Activated T-cell treated with anti-CD3 and anti-CD28 coated beads, Interleukin-2, amount 50 U/mL, for 24 hours (primary cell): ENCODE measurements at places on chromosomes 13 and 19.

DNA sequence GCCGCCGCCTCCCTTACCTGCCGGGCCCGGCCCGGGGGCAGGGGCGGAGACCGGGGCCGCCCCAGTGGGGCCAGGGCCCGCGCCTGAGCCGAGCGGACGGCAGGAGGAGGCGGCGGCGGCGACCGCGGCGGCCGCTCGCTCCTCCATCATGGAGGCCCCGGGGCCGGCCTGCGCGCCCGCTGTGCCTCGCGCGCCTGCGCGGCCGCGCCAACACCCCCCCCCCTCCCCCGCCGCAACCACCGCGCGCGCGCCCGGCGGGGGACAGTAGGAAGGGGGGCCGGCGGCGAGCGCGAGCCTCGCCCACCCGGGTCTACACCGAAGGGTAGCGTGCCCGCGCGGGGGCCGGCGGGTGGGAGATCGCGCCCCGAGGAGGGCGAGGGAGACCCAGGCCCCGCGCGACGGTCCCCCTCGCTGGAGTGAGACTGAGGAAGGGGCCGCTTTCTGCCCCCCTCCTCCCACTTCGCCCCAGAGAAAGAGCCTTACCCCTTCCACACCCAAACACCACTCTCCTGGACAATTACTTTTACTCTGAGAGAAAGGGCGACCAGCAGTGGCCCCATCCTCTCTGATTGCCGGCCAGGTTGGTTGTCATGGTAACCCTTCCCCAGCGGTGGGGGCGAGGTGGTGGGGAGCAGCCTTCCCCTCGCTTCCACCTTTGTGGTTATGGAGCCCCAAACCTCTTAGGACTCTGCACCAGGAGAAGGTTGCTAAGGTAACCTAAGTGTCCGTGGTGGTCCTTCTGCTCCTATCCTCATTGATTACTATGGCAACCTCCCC lies at the start of gene STRN4:
STRN4 (minus strand) TSS at position 170 of the 777 bp plus-strand sequence; CDS start at position 150, 20 bp downstream.
- peaks cover 53% of the 10 kb centered on the region for H3K36me3 ChIP-seq
- peaks cover 48% of the 10 kb centered on the region for H3K4me1 ChIP-seq
- H3K4me3 ChIP-seq, result peak within 1 kb of the TSS; percentile 96
- DNase-seq, result peak; percentile 77
- no peaks in the 10 kb centered on the region for H3K27me3 ChIP-seq

DNA sequence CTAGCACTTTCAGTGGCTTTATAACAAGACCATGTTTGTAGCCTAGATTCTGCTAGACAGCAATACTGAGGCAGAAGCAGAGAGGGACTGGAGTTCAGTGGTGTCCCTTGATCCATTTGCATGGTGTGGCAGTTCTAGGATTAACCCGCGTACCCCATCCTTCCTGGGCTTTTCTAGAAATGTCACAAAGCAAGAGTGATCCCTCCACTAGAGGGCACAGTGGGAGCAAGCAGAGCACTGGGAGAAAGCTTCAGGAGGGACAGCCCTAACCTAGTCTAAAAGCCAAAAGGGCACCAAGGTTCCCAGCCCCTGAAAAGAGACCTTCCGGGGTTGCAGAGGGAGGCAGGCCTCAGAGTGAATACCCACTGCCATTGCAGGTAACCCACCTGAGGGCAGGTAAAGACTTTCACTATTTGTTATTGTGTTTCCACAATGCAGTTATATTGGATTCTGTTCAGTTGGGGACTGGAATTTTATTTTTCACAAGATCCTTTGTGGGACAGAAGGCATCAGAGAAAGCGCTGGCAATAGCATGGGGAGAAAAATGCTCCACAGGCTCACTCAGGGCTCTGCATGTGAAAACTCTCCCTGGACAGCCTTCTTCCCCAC lies 170.6 kb downstream of the FLT1 start:
- H3K27me3 ChIP-seq, result no peaks in the 10 kb centered on the region
- DNase-seq, result peak; percentile 58
- H3K4me1 ChIP-seq, result peaks cover 4% of the 10 kb centered on the region
- no peak overlapping the region for H3K4me3 ChIP-seq
- H3K27ac ChIP-seq, result no peak overlapping the region
- H3K36me3 ChIP-seq, result no peaks in the 10 kb centered on the region

GRCh38 chr13:111353508-111353907 lies 33.1 kb downstream of the TEX29 start:
- H3K4me3 ChIP-seq, result no peak overlapping the region
- H3K27me3 ChIP-seq, result no peaks in the 10 kb centered on the region
- peaks cover 9% of the 10 kb centered on the region for H3K4me1 ChIP-seq
- no peaks in the 10 kb centered on the region for H3K36me3 ChIP-seq
- H3K27ac ChIP-seq, result no peak overlapping the region

DNA sequence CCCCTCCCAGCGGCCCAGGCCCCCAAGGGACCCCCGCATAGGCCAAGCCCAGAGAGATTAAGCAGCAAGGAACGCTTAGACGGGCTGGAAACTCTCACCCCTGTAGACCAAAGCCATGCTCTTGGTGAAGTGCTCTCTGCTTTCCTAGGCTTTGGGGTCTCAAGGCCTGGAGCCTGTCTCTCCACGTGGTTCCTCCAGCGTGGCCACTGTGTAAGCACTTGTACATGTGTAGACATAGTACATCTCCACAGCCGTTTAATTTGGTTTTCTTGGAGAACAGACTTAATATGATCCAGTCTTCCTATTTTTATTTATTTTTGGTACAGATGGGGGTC lies 1.1 kb downstream of the NUDT19 start:
- DNase-seq, result no peak
- H3K27ac ChIP-seq, result peak overlapping the region; percentile 89
- peak overlapping the region; percentile 87 for H3K4me3 ChIP-seq
- peaks cover 70% of the 10 kb centered on the region for H3K4me1 ChIP-seq

DNA sequence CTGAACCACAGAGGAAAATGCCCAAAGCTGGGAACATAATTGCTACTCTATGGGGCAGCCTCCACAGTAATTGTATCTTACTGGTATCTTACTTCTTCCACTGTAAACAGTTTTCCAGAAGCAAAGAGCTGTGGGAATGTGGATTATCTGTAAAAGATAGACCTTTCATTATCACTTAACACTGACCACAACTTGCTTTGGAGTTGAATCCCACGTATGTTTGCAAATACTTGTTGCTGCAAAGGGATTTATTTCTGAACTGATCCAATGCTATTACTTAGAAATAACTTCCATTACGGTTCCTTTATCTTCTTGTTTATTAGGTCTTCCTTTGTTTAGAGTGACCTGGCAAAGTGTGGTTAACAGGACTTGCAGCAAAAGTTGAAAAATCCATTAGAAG lies 218.1 kb downstream of the KCTD12 start:
- no peaks in the 10 kb centered on the region for H3K4me1 ChIP-seq
- no peak for DNase-seq
- H3K27me3 ChIP-seq, result peaks cover 2% of the 10 kb centered on the region
- H3K36me3 ChIP-seq, result no peaks in the 10 kb centered on the region
- no peak overlapping the region for H3K27ac ChIP-seq
- no peak overlapping the region for H3K4me3 ChIP-seq

DNA sequence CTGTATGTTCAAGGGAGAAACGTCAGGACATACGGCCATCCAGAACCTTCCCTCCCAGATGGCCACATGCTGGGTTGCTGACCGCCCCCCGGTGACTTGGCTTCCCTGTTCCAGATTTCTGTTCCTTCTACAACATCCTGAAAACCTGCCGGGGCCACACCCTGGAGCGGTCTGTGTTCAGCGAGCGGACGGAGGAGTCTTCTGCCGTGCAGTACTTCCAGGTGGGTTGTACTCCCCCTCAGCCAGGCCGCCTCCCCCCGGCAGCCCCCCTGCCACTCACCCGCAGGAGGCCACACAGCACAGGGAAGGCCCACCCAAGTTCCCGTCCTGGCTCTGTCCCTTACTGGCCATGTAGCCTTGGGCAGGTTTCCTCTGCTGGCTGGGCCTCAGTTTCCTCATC lies 20.5 kb downstream of the YIPF2 start:
- no peak overlapping the region for H3K4me3 ChIP-seq
- no peak overlapping the region for H3K27ac ChIP-seq
- H3K4me1 ChIP-seq, result no peaks in the 10 kb centered on the region
- peaks cover 63% of the 10 kb centered on the region for H3K36me3 ChIP-seq

DNA sequence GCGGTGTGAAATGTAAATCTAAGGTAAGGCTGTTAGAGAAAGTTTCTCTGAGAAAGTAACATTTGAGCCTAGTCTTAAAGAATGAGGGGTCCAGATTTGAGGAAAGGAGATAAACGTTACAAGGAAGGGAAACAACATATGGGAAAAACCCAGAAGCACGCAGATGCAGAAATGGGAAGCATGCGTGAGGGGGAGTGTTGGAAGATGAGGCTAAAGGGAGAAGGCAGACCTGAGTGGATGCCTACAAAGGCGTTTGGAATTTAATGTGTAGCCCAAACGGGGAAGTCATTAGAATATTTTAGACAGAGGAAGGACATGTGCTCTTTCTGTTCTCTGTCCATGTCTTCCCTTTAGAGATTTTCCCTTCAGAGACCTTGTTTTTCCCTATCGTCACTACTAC lies 61.0 kb downstream of the TPT1 start:
- peaks cover 51% of the 10 kb centered on the region for H3K36me3 ChIP-seq
- H3K4me3 ChIP-seq, result no peak overlapping the region
- peaks cover 10% of the 10 kb centered on the region for H3K4me1 ChIP-seq
- no peaks in the 10 kb centered on the region for H3K27me3 ChIP-seq
- no peak for DNase-seq

- H3K27me3 ChIP-seq, result no peaks in the 10 kb centered on the region
- peaks cover 69% of the 10 kb centered on the region for H3K36me3 ChIP-seq
- peak overlapping the region; percentile 55 for H3K27ac ChIP-seq
- H3K4me1 ChIP-seq, result no peaks in the 10 kb centered on the region
- no peak for DNase-seq
These were observed 9.8 kb downstream of the DCAF15 start for GRCh38 chr19:13961826-13962698.

DNA sequence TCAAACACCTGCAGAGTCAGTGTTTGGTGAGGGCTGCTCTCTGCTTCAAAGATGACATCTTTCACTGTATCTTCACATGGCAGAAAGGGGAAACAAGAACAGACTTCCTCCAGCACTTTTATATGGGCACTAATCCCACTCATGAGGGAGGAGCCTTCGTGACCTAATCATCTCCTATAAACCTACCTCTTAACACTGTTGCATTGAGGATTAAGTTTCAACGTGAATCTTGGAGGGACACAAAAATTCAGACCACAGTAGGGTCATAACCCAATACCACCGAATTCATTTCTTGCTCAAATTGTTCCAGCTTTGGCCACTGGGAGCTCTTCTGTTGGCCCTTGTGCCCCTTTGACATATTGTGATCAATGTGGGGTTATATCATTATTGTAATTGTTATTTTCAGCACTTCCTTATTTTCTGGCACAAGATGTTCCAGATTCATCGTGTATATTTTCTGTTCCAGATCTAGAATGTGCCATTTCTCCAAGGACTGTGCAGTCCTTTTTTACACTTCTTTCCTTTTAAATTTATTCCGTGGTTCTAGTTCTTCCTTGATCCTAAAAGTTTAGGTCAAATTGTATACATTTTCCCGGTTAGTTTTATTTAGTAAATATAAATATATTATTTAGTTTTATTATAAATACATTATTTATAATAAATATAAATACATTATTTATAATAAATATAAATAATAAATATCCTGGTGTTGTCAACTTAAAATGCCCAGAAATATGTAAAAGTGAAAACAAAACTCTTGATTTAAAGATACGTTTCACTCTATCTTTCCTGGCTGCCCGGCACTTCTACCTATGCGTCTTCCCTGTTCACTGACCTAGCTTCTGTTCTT lies 35.5 kb upstream of the IGFL4 start:
- no peak overlapping the region for H3K27ac ChIP-seq
- no peaks in the 10 kb centered on the region for H3K36me3 ChIP-seq
- DNase-seq, result no peak
- H3K4me1 ChIP-seq, result peaks cover 8% of the 10 kb centered on the region

- no peak overlapping the region for H3K4me3 ChIP-seq
- H3K27ac ChIP-seq, result no peak overlapping the region
- H3K27me3 ChIP-seq, result no peaks in the 10 kb centered on the region
- H3K4me1 ChIP-seq, result peaks cover 7% of the 10 kb centered on the region
- no peaks in the 10 kb centered on the region for H3K36me3 ChIP-seq
These were observed 23.7 kb upstream of the TNFSF14 start for GRCh38 chr19:6693681-6694080.

DNA sequence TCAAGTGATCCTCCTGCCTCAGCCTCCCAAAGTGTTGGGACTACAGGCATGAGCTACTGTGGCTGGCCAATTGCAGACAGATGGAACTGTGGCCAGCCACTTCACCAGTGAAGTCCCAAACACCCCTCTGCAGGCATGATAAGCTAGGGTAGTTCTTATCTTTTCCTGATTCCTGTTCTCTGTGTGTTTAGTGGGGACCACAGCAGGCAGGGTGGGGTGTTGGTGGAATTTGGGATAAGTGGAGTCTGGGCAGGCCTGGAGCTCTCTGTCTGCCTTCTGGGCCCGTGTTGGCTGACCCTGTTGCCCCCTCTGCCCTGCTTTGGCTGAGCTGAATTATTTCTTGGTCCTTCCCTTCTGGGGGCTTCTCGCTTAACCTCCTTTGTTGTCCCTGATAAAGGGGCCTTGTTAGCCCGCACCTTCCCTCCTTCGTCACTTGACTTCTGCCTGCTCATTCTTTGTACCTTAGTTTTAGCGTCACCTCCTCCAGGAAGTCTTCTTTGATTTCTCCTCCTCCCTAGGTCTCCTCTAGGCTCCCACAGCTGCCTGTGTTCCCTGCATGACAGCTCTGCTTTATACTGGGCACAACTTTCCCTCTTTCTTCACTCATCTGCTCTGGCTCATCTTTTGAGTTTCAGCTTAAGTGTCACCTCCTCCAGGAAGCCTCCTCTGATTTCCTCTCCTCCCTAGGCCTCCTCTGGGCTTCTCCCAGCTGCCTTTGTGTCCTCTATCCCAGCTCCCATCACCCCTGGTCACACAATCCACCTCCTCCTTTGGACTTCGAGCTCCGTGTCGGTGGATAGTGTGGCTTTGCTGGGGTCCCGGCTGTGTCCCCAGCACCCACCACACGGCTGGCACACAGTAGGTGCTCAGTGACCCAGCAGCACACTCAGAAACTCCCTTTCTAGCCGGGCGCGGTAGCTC lies 1.7 kb upstream of the NCLN start:
- H3K27ac ChIP-seq, result peak overlapping the region; percentile 100
- DNase-seq, result no peak
- H3K4me1 ChIP-seq, result peaks cover 57% of the 10 kb centered on the region
- H3K27me3 ChIP-seq, result no peaks in the 10 kb centered on the region
- peaks cover 67% of the 10 kb centered on the region for H3K36me3 ChIP-seq

- no peak for DNase-seq
- peaks cover 72% of the 10 kb centered on the region for H3K36me3 ChIP-seq
- H3K27ac ChIP-seq, result no peak overlapping the region
- peaks cover 43% of the 10 kb centered on the region for H3K4me1 ChIP-seq
These were observed 69.1 kb downstream of the FNDC3A start for GRCh38 chr13:49044836-49045235.
